ENCODE measurements at places on chromosomes 11 and 22.

DNA sequence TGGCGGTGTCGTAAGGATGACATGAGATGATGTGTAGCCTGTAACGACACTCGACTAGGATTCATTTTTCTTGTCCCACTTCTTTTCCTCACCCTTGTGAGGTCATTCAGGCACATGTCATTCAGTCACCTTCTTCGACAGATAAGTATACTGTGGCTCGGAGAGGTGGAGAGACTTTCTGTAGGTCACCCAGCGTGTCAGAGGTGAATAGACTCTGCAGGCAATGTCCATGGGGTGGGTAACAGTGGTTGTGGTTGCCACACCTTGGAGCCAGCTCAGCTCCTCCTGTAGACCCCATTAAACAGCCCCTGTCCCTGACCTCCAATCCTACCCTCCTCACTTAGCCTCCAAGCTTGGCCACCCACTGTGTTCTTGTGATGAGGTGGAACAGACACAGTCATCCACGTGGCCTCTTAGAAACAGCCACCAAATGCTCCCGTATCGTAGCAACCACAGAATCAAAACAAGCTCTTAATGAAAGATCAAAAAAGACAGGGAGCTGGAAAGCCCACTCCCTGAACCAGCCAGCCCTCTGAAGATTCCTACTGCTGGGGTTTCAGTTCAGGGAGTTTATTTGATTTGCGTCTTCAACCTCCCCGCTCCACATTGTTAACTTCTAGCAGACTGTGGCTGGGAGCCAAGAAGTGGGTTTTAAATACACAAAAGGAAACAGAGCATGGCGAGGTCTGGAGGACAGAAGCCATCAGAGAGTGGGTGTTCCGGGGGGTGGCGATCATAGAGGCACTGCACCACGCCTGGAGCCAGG, 89.0 kb upstream of the GRK3 start:
- DNase-seq = peak; percentile 46

DNA sequence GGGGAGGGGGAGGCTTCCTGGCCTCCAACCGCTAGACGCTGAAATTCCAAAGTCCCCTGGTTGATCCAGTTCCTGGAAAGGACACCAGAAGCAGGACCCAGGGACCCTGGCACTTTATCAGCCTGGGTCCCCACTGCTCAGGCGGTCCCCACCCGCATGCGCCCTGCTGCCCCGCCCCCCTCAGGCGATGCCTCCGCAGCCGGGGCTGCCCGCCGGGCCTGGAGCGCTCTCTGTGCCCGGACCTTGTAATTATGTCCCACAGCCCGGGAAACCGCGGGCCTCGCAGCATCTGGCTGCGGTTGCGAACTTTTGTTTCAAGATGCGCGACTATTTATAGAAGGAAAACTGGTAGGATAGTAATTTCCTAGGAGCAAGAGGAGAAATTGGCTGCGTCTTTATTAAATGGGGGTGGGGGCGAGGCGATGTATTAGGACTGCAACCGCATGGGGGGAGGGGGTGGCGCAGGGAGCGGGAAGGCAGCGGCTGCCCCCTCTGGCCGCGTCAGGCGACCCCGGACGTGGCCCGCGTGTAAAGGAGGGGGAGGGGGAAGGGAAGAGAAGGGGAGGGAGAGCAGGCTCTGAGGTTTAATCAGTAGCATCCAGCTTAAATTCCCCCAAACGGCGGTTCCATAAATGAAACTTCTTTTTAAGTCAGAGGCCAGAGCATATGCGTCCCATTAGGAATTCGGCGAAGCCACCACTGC, 6.1 kb downstream of the WNT7B start:
- peak; percentile 38 for DNase-seq

DNA sequence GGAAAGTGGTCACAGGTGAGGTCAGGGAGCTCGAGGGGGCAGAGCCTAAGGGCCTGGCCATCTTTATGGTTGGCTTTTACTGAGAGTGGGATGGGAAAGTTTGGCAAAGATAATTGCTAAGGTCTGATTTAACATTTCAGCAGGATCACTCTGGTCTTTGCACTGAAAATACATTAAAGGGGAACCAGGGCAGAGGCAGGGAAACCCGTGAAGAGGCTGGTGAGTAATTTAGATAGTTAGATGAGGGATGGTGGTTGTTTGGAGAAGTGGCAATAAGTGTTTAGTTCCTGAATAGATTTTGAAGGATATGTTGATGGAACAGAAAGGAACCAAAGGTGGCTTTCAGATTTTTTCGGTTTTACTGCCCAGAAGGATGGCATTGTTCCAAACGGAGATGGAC, 50.8 kb downstream of the SCN3B start:
- DNase-seq = no peak

DNA sequence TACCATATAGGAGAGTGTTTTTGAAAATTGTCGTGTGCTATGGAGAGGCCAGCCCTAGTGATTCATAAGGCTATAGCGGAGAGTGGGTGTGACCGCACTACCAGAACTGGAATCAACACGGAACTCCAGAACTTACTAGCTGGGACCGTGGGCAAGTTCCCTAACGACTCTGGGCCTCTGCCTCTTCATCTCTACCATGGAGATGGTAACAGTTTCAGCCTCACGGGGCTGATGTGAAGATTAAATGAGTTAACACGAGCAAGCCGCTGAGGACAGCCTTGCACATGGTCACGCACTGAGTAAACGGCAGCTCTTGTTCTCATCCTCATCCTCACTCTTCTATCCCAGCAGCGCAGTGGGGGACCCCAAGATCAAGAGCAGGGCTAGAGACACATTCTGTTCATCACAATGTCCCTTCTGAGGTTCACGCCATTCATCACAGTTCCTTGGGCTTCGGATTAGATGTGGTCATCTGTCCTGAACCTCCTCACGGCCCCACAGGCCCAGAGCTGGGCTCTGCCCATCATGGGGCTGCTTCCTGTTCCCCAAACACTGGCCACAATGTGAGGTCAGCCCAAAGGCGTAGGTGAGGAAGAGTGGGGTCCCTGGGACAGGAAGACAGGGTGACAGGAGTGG, 47.2 kb upstream of the CD5 start:
- no peak for DNase-seq

DNA sequence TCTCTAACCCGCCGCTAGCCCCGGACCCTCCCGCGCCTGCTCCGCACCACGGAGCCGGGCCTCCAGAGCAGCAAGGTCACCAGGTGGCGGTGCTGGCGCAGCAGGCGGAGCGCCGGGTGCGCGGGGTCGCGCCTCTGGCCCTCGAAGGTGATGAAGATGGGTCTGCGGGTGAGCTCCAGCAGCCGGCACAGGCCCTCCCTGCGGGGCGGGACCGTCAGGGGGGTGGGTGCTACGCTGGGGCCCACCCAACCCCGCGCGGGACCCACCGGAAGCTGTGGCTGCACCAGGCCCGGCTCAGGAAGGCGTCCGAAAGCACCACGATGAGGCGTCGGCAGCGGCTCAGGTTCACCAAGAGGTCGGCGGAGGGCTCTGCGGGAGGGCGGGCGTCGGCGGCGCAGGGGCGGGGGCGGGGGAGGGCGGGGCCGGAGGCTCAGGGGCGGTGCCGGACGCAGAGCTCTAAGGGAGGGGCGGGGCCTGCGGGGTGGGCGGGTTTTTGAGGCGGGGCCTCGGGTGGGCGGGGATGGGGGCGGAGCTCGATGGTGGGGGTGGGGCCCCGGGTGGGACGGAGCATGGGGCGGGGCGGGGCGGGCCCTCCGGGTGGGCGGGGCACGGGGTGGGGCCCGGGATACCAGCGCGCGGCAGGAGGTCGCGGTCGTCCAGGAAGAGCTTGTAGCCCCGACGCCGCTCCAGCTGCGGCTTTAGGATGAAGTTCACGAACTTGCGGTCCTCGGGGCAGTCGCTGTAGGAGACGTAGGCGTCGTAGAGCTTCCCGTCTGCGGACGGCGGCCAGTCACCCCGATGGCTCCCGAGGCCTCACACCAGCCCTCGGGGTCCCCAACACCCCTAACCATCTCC, 7.8 kb downstream of the SIGIRR start:
- peak; percentile 82 for DNase-seq

- DNase-seq = peak; percentile 73
Observed at GRCh38 chr11:102241026-102241425, 76.3 kb upstream of the BIRC3 start.

DNA sequence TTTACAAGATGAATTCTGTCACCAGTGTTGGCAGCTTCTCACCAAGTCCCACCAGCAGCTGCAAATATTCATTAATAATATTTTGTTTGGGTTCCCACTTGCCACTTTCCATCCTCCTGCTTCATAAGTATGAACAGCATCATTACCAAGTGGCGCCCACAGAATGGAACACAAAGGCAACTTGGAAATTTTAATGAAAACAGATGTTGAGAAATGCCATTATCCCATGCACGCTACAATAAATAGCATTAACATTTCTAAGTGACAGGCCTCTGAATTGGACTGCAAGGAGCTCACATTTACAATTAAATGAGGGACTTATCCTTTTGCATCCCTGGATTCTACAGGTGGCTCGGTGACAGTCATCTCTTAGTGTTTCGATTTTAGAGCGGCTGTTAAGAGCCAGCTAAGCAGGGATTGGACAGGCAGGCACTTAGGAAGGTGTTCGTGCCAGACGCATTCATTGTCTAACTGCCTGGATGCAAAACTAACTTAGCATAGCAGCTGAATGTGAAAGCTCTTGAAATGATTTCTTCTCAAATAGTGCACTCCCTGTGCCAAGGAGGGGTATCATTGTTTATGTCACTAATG, 170.3 kb downstream of the KIRREL3 start:
- peak; percentile 41 for DNase-seq

- DNase-seq = peak; percentile 45
Observed at GRCh38 chr11:26905368-26905767, 88.5 kb upstream of the FIBIN start.

DNA sequence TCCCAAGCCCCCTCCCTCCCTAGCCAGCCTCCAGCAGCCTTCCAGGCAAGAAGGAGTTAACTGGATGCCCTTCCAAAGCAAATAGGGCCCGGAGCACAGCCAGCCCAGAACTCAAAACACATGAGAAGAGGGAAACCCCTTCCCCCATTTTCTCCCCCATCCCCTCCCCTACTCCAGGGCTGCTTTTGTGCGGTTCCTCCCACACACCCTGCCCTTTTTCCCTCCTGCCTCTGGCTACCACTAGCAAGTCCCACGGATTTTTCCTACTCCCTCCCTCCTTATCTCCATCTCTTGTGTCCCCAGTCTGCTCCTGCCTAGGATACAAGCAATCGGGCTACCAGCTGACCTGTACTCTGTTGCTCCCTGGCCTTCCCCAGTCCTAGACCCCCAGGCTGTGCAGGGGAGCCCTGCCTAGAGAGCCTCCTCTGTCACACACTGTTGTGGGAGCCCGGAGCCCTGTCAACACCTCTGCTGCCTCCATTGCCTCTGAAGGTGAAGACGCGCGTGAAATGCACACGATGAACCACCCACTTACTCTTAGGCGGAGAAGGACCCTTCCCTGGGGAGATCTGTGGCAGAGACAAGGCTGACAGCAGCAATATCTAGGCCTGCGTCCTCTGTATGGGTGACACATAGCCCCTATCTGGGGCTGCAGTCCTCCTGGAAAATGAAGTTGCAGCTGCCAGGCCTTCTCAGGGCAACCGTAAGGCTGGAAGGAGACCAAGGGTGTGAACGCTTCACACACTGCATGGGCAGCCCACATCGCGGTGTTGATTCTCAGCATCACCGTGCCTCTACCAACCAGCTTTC, 282.8 kb downstream of the MN1 start:
- no peak for DNase-seq

DNA sequence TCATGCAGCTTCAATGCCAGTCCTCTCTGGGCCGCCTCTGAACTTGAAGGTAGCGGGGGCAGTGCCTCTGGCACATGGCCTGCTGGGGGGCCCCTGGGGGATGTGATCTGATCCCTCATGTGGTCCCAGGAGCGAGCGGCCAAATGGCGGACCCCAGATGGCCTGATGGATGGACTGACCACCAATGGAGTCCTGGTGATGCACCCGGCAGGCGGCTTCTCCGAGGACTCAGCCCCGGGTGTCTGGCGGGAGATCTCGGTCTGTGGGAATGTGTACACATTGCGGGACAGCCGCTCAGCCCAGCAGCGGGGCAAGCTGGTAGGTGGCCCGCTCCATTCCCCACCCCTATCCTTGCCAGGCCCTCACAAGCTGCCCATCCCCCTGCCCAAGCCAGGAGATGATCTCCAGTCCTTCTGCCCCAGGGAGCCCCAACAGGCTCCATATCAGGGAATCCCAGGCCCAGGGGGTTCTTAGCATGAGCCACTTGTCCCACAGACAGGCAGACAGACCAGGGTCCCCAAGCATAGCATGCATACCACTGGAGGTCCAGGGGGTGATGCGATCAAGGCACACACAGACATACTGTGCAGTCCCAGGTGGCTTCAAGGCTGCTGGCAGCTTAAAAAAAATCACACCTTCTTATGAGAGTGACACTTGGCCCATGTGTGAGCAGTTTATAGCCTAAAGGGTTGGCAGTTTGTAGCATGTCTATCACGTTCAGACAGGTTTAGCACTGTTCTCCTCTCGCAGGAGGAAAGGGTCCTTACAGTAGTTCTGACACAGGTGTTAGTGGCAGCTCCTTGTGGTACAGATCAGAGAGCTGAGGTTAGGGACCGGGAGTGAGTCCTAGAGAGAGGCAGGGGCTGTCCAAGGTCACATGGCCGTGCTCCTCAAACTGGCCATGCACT, 6.4 kb upstream of the DPP3 start:
- DNase-seq = no peak

- no peak for DNase-seq
Observed at GRCh38 chr11:2660357-2660939, 39.3 kb downstream of the KCNQ1OT1 start.

- DNase-seq = no peak
Observed at GRCh38 chr11:64275841-64276240, 8.6 kb downstream of the BAD start.

DNA sequence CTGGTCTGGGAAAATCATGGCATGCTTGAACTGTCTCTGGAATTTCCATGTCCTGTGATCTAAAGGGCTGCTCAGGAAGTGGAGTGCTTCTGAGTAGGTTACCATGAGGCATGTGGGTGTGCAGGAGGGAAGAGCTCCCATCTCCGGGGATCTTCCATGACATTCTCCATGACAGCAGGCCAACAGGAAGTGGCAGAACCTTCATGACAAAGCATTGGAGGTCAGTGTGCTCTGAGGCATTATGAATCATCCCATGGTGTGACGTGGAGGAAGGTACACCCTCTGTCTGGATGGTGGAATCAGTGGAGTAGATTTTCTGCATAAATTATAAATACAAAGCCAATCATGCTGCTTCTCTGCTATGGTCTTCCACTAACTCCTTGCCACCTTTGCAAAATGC, 139.6 kb upstream of the E2F8 start:
- DNase-seq = peak; percentile 90

- no peak for DNase-seq
Observed at GRCh38 chr11:72668629-72669347, 5.4 kb downstream of the PDE2A start.
